ENCODE measurements at places on chromosomes 2 and 18.

GRCh38 chr18:46705521-46705920, 48.5 kb upstream of the LOXHD1 start:
- no peak overlapping the region for H3K4me3 ChIP-seq
- no peak overlapping the region for H3K27ac ChIP-seq
- H3K36me3 ChIP-seq: no peaks in the 10 kb centered on the region
- DNase-seq: no peak

- H3K36me3 ChIP-seq: peaks cover 27% of the 10 kb centered on the region
- peak overlapping the region; percentile 14 for H3K27ac ChIP-seq
- DNase-seq: no peak
- no peak overlapping the region for H3K4me3 ChIP-seq
- peaks cover 34% of the 10 kb centered on the region for H3K4me1 ChIP-seq
Measured at GRCh38 chr18:77039196-77040130, 93.1 kb downstream of the MBP start.

- H3K27ac ChIP-seq: no peak overlapping the region
- no peaks in the 10 kb centered on the region for H3K36me3 ChIP-seq
- no peak for DNase-seq
- no peaks in the 10 kb centered on the region for H3K4me1 ChIP-seq
Measured at GRCh38 chr2:238820916-238821315, 27.0 kb upstream of the TWIST2 start.

GRCh38 chr2:229084447-229084846, 186.6 kb downstream of the PID1 start:
- H3K27ac ChIP-seq: no peak overlapping the region
- H3K4me1 ChIP-seq: no peaks in the 10 kb centered on the region
- H3K36me3 ChIP-seq: no peaks in the 10 kb centered on the region

DNA sequence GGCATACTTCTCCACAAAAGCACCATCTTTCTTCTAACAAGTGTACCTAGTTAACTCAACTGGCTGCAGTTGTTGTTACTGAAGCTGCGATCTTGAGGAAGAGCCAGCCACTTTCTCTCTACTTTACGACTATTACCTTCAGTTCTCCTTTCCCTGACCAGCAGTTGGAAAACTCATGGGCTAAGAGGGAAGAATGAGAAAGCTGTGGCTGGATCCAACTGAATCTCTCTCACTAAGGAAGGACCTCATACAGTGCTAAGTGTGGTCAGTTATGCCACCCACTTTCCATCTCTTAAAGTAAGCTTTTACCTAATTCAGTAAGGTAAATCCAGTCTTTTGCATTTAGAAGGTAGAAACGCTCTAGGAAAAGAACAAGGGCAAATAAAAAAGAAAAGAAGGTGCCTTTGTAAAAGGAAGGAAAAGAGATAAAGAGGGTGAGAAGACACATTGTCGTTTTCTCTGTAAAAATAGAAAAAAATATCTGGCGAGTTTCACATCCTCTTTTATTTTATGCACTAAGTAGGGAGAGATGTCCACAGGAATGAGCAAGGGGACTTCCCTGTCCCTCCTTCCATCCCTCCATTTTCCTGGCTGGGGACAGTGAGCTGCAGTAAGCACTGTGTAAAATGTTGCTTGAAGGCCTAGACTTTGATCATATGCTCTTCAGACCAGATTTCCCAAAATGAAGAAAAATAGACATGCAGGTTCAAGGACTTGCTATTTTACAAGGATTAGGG, 73.4 kb downstream of the PLEKHM3 start:
- no peaks in the 10 kb centered on the region for H3K27me3 ChIP-seq
- DNase-seq: no peak
- H3K4me3 ChIP-seq: no peak overlapping the region
- peaks cover 9% of the 10 kb centered on the region for H3K4me1 ChIP-seq
- H3K27ac ChIP-seq: no peak overlapping the region

- no peaks in the 10 kb centered on the region for H3K4me1 ChIP-seq
- H3K4me3 ChIP-seq: no peak overlapping the region
- DNase-seq: no peak
- H3K36me3 ChIP-seq: no peaks in the 10 kb centered on the region
- H3K27ac ChIP-seq: no peak overlapping the region
- peaks cover 11% of the 10 kb centered on the region for H3K27me3 ChIP-seq
Measured at GRCh38 chr2:13034861-13035260, 318.1 kb downstream of the TRIB2 start.

- peaks cover 29% of the 10 kb centered on the region for H3K4me1 ChIP-seq
- peak; percentile 81 for DNase-seq
- H3K27me3 ChIP-seq: no peaks in the 10 kb centered on the region
Measured at GRCh38 chr2:74181739-74182138, 3.1 kb upstream of the MOB1A start.

- H3K27me3 ChIP-seq: peaks cover 4% of the 10 kb centered on the region
- no peaks in the 10 kb centered on the region for H3K4me1 ChIP-seq
- no peaks in the 10 kb centered on the region for H3K36me3 ChIP-seq
- H3K27ac ChIP-seq: no peak overlapping the region
- no peak for DNase-seq
Measured at GRCh38 chr2:174858745-174859144, 94.5 kb upstream of the CHRNA1 start.

DNA sequence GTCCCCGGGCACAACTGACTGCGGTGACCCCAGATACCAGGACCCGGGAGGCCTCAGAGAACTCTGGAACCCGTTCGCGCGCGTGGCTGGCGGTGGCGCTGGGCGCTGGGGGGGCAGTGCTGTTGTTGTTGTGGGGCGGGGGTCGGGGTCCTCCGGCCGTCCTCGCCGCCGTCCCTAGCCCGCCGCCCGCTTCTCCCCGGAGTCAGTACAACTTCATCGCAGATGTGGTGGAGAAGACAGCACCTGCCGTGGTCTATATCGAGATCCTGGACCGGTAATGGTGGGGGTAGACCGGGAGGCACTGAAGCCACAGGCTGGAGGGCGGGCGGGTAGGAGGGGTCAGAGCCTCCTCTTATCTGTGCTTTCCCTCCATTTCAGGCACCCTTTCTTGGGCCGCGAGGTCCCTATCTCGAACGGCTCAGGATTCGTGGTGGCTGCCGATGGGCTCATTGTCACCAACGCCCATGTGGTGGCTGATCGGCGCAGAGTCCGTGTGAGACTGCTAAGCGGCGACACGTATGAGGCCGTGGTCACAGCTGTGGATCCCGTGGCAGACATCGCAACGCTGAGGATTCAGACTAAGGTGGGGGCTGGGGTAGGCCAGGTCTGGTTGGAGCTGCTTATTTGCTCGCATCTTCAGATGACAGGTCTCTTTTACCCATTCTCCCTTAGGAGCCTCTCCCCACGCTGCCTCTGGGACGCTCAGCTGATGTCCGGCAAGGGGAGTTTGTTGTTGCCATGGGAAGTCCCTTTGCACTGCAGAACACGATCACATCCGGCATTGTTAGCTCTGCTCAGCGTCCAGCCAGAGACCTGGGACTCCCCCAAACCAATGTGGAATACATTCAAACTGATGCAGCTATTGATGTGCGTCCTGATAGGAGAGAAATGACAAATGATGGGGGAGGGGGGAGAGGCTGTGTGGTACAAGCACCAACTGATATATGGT, 780 bp downstream of the HTRA2 start:
- peaks cover 56% of the 10 kb centered on the region for H3K4me1 ChIP-seq
- peak; percentile 75 for DNase-seq
- H3K27me3 ChIP-seq: no peaks in the 10 kb centered on the region
- peak overlapping the region; percentile 99 for H3K27ac ChIP-seq
- peaks cover 75% of the 10 kb centered on the region for H3K36me3 ChIP-seq
- peak overlapping the region; percentile 97 for H3K4me3 ChIP-seq

- peak overlapping the region; percentile 90 for H3K27ac ChIP-seq
- H3K4me3 ChIP-seq: no peak overlapping the region
- no peak for DNase-seq
- H3K4me1 ChIP-seq: peaks cover 60% of the 10 kb centered on the region
- peaks cover 14% of the 10 kb centered on the region for H3K36me3 ChIP-seq
Measured at GRCh38 chr2:105760191-105760590, 15.5 kb downstream of the NCK2 start.

DNA sequence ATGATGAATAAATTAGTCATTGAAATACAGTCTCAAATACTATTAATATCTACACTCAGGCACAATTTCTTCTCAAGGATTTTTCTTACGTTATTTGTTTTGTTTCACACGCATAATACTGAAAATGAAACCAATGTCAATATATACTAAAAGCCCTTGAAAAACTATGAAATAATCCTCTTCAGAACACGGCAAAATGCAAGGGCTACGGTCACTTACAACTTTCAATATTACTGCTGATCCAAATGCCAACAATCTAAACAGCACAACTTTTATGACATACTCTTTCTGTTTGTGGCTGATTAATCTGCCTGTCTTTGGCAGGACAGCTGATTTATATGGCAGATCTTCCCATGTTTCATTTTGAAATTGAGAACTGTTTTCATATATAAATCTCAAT, 68.3 kb downstream of the LRPPRC start:
- H3K36me3 ChIP-seq: peaks cover 37% of the 10 kb centered on the region
- DNase-seq: no peak
- H3K27ac ChIP-seq: no peak overlapping the region
- H3K27me3 ChIP-seq: no peaks in the 10 kb centered on the region
- H3K4me1 ChIP-seq: no peaks in the 10 kb centered on the region
- H3K4me3 ChIP-seq: no peak overlapping the region

DNA sequence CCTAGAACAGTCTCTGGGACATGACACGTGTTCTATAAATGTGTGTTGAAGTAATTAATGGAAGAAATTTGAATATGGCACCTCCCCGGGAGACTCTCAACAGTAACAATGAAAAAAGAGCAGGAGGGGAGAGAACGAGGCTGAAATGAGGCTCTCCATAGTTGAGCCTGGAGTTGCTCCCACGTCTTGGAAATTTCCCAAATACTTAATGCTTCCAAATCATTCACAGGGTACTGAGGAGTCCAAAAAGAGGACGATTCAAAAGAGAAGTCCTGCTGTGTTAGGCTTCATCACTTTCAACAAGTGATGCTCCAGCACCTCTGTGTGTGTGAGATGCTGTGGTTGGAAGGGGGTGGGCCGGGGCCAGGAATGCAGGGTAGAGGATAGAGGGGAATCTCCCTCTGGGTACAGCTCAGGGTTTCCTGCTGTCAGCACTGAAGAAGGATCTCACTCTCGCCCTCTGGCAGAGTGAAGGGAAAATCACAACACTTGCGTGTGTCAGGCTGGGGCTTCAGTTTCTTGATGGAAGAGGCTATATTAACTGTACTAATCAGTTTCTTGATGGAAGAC, 18.1 kb upstream of the ZNF407 start:
- no peaks in the 10 kb centered on the region for H3K36me3 ChIP-seq
- H3K4me1 ChIP-seq: no peaks in the 10 kb centered on the region
- no peak for DNase-seq
- peaks cover 39% of the 10 kb centered on the region for H3K27me3 ChIP-seq
- H3K4me3 ChIP-seq: no peak overlapping the region
